ENCODE measurements at places on chromosomes 6 and 20. TPM values are rescaled to one million over a fixed set of nuclear protein-coding genes. Genes with fewer than 3 reads are reported as not detected.

DNA sequence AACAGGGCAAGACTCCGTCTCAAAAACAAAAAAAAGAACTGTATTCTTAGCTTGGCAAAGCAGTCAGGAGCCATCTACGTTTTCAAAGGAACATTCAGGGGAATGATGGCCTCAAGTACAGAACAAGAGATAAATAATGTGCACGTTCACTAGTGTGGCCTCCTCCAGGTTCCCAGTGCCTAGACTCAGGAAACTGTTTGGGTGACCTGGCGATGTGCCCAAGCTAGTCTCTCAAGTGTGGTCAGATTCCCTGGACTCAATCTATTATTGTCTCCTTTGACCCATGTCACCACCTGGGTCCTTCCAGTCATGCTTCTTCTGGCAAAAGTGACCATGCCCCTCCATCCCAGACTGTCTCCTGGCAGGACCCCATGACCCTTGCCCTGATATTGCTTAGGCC lies 23.7 kb downstream of the TRAF3IP2 start:
- no peak for DNase-seq
- H3K27me3 ChIP-seq = no peaks in the 10 kb centered on the region
- H3K4me1 ChIP-seq = 0 out of 2 replicates have a peak, but pooled peaks cover 2% of the 10 kb centered on the region
- H3K27ac ChIP-seq = no peak overlapping the region

GRCh38 chr6:149405823-149406765 lies 6.0 kb downstream of the SUMO4 start:
- no peak overlapping the region for H3K4me3 ChIP-seq
- no peaks in the 10 kb centered on the region for H3K36me3 ChIP-seq
- no peaks in the 10 kb centered on the region for H3K27me3 ChIP-seq
- H3K4me1 ChIP-seq = no peaks in the 10 kb centered on the region

DNA sequence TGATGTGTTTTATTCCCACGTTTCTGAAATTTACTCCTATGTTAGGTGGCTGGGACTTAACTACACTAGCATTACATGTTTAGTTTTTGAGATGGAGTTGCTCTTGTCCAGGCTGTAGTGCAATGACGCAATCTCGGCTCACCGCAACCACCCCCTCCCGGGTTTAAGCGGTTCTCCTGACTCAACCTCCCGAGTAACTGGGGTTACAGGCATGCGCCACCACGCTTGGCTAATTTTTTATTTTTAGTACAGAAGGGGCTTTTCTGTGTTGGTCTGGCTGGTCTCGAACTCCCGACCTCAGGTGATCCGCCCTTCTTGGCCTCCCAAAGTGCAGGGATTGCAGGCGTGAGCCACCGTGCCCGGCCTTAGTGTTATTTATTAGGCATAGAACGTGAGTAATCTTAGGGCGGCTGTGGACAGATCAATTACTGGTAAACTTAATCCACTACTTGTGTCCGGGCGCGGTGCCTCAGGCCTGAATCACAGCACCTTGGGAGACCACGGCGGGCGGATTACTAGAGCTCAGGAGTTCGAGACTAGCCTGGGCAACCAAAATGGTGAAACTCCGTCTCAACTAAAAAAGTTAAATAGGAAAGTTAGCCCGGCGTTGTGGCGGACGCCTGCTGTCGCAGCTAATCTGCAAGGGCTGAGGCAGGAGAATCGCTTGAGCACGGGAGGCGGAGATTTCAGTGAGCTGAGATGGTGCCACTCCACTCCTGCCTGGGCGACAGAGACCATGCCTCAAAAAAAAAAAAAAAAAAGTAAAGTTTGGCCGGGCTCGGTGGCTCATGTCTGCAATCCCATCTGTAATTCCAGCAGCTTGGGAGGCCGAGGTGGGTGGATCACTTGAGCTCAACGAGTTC lies 123.7 kb upstream of the BTN3A2 start:
- H3K4me1 ChIP-seq = peaks cover 9% of the 10 kb centered on the region
- H3K27me3 ChIP-seq = no peaks in the 10 kb centered on the region
- no peak for DNase-seq
- H3K4me3 ChIP-seq = no peak overlapping the region
- H3K27ac ChIP-seq = no peak overlapping the region

FOXF2 gene
- total RNA-seq = not detected

GRCh38 chr20:9794831-9795230 lies 44.0 kb downstream of the PAK5 start:
- H3K27ac ChIP-seq = no peak overlapping the region
- H3K36me3 ChIP-seq = no peaks in the 10 kb centered on the region
- no peak for DNase-seq
- no peaks in the 10 kb centered on the region for H3K4me1 ChIP-seq
- no peak overlapping the region for H3K4me3 ChIP-seq

DNA sequence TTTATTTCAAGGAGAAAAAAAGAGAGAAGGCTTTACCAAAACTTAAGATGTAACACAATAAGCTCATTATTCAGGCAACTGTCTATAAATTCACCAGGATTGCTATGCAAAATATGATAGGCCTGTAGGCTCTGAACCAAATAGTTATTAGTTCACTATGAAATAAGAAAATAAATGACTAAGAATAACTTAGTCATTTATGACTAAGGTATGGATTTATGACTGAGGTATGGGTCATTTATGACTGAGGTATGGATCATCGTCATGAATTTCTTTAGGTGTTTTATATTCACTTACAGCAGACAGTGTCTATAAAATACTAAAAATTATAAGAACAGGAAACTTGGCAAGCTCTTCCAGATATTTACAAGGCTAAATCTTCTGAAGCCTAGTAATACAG lies 52.1 kb upstream of the SNX9 start:
- DNase-seq = no peak
- no peaks in the 10 kb centered on the region for H3K27me3 ChIP-seq
- H3K36me3 ChIP-seq = no peaks in the 10 kb centered on the region
- no peaks in the 10 kb centered on the region for H3K4me1 ChIP-seq
- H3K27ac ChIP-seq = no peak overlapping the region

VSX1 gene
- not detected for total RNA-seq

NUS1 gene
- total RNA-seq = 46.2 TPM

DNA sequence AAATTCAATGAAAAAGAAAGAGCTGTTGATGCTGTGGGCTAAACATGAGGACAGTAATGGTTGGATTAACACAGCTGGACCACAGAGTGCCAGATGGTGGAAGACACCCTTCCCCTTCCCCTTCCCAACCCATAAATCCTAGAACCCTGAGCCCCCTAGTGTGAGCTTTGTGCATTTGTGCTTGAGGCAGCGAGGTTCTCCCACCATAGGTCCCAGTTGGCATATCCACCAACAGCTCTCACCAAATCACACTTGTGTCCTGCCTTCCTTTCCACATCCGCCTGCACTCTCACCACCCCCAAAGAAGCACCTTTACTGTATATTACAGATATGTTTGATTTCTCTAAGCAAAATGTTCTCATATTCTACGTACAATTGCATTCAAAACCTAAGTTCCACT lies 32.8 kb upstream of the HBS1L start:
- H3K4me1 ChIP-seq = no peaks in the 10 kb centered on the region
- DNase-seq = no peak
- no peaks in the 10 kb centered on the region for H3K27me3 ChIP-seq
- H3K27ac ChIP-seq = no peak overlapping the region
- no peak overlapping the region for H3K4me3 ChIP-seq

DNA sequence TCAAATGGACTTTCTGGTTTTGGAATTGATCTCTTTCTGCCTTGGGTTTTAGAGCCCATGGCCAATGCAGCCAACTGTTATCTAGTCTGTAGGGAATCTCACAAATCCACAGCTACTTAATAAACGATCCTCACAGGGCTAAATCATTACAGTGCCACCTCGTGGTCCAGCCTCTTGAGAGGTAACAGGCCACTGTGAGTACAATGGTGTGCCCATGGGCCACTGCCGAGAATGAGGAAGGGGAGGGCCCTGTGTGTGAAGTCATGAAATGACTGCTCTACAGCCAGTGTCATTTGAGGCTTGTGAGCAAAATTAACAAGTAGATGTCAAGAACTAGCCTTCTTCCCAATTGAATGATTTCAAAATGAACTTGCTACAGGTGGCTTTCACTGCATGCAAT lies 54.3 kb upstream of the GMPR start:
- peaks cover 5% of the 10 kb centered on the region for H3K4me1 ChIP-seq
- H3K27me3 ChIP-seq = no peaks in the 10 kb centered on the region
- no peak overlapping the region for H3K4me3 ChIP-seq
- no peak overlapping the region for H3K27ac ChIP-seq

DNA sequence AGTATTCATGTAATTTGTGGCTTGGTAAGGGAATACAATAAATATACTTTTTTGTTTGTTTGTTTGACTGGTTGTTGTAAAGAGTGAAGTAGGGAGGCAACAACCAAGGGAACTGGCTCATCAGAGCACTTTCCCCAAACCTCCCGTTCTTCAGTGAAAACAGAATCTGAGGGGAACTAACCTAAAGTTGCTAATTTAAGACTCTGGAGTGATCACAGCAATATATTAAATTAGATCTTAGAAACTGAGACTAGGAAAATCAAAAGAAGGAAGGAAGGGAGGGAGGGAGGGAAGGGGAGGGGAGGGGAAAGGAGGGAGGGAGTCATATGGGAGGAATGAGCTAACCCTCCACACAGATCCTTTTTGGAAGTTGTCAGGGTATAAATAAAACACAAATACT lies 144.9 kb downstream of the SYNDIG1 start:
- no peak overlapping the region for H3K27ac ChIP-seq
- H3K4me1 ChIP-seq = no peaks in the 10 kb centered on the region
- DNase-seq = no peak
- no peak overlapping the region for H3K4me3 ChIP-seq

All from HCT116 (cell line).